Articular chondrocyte of knee joint (primary cell): ENCODE measurements at places on chromosomes 12 and 14. TPM values are rescaled to one million over a fixed set of nuclear protein-coding genes. Genes with fewer than 3 reads are reported as not detected.

The FGF6 gene
- not detected in 2 replicates for total RNA-seq

The KRT79 gene
- total RNA-seq: not detected in 2 replicates

The LRRC74A gene
- not detected in 2 replicates for total RNA-seq

The SLC16A7 gene
- 59.6 and 61.2 TPM in 2 replicates for total RNA-seq

The FAM181A gene
- not detected in 2 replicates for total RNA-seq

The CCDC88C gene
- total RNA-seq: under 0.01 and 0.43 TPM in 2 replicates

The TOGARAM1 gene
- 26.3 and 26.8 TPM in 2 replicates for total RNA-seq

The SERPINA10 gene
- not detected in 2 replicates for total RNA-seq

The TPPP2 gene
- total RNA-seq: not detected in 2 replicates

The FAM222A gene
- total RNA-seq: 0.39 and 0.43 TPM in 2 replicates
